ENCODE measurements at places on chromosomes 7 and 10.

DNA sequence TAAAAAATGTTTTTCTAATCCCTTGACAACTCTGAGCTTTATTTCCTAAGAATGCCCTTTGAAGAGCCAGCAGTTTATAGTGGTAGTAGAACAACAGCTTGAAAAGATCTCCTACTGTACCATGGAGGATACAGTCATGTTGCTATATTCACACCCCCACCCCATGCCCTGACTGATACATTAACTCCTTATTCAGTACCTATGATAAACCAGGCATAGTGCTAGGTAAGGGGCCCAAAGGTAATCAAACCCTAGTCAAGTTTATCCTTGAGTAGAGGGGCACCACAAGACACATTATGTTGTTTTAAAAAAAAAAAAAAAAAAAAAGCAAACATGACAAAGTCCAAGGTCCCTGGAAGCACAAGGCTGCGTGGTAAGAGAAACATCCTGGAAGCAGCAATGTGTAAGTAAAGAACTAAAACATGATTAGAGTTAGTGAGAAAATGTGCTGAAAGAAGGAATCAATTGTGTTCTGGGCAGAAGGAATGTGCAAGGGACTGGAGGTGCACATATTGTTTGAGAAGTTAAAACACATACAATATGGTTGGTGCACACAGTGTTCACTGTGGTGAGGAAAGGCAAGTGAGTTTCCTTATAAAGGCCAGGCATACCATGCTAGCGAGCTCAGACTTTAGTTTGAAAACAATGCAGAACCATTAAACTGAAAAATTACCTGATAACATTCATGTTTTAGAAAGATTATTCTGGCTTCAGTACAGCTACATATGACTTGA lies 51.2 kb downstream of the PDE1C start:
- DNase-seq, result no peak

DNA sequence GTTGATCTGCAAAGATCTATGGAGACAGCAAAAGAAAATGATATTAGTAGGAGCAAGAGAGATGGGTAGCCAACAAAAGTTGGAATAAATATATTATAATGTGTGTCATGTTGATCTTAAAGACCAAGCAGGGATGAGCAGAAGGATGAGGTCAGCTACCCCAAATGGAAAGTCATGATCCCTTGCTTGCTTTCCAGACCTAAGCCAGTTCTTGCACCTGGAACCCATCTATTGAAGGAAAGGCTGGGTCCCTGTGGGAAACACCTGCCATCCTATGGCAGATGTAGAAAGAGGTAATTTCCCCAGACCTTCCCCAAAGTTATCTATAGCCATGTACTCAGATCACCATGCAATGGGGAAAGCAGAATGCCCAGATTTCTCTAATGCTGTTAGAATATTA lies 52.5 kb downstream of the LYZL2 start:
- DNase-seq, result no peak

- no peak for DNase-seq
These were observed 56.5 kb upstream of the EFCAB10 start for GRCh38 chr7:105637755-105638154.

- no peak for DNase-seq
These were observed 16.9 kb downstream of the ZNF92 start for GRCh38 chr7:65390588-65390987.

DNA sequence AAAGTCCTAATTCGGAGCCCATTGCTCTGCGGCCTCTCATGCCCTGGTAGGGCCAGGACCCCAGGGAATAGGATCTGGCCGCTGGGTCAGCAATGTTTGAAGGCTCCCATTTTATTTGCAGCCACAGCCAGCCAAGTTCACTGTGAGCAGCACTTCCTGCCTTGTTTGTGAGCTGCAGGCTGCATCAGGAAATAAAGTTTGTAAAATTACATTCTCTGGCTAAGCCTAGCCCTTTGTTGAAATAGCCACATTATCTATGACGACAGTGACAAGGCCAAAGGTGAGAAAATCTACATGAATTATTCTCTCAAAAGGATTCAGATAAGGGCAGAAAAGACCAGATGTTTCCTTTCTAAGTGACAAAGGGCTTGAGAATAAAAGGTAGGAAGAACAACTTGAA lies 23.7 kb upstream of the ITGB1 start:
- no peak for DNase-seq

DNA sequence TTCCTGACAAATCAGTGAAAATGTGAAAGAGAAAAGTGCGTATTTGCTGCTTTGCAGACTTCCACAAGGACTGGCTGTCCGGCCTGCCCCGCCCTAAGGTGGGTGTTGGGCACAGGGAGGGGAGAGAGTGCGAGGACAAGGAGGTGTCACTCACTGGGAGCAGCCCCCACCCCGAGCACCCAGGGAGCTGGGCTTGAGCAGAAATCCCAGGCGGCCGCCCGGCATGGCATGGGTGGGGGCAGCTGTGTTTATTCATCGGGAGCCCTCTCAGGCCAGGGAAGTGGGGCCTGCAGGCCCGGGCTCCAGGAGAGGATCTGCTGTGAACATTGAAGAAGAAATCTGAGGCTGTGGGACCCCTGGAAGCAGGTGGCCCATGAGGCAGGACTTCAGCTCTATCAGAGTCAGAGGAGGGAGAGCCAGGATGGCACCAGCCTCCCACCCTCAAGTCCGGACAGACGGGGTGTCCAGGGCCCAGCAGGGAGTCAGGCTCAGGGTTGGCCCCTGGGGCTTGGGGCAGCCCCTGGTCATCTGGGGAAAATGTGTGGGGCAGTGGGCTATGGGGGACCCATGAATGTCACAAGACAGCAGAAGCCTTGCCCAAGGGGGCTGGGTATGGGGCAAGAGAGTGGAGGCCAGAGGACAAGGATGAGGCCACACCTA lies 164.4 kb upstream of the PPP2R2D start:
- no peak for DNase-seq

DNA sequence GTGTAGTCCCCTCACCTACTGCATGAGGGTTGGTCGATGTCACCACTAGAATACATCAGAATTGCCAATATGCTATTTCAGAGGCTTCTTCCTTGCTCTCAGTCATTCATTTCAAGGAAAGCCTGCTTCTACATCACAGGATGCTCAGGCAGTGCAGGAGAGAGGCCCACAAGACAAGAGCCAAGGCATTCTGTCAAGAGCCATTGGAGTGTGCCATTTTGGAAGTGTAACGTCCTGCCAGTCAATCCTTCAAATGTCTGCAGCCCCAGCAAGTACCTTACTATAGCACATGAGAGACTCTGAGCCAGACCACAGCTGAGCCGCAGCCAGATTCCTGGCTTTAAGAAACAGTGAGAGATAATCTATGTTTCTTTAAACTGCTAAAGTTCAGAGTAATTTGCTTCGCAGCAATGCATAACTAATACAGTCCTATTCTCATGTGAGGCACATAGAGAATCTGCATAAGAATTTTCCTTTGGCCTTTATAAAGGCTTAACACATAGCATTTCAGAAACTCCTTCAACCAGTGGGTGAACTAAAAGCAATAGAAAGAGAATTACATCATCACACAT lies 166.5 kb upstream of the GNAI1 start:
- DNase-seq, result no peak

- DNase-seq, result no peak
These were observed 35.9 kb upstream of the DMTF1 start for GRCh38 chr7:87116315-87116714.

DNA sequence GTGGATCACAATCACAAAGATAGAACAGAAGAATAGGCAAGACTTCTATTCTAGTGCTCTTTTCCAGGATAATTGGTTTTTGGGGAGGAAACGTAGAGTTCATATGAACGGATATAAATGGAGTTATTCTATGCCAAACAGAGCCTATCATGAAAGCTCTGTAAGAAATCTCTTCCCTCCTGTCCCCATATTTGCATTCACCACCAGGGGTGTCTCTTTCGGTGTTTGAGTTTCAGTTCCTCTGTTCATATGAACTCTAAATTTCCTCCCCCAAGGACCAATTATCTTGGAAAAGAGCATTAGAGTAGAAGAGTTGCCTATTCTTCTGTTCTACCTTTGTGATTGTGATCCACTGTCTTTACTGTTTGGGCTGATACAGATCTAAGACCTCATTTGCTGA lies 48.3 kb upstream of the CDC14C start:
- DNase-seq, result no peak

- DNase-seq, result no peak
These were observed 2.2 kb downstream of the GLUD1 start for GRCh38 chr10:87092376-87092860.

GRCh38 chr10:67849331-67850011 lies 11.5 kb upstream of the DNAJC12 start:
- DNase-seq, result peak; percentile 86

DNA sequence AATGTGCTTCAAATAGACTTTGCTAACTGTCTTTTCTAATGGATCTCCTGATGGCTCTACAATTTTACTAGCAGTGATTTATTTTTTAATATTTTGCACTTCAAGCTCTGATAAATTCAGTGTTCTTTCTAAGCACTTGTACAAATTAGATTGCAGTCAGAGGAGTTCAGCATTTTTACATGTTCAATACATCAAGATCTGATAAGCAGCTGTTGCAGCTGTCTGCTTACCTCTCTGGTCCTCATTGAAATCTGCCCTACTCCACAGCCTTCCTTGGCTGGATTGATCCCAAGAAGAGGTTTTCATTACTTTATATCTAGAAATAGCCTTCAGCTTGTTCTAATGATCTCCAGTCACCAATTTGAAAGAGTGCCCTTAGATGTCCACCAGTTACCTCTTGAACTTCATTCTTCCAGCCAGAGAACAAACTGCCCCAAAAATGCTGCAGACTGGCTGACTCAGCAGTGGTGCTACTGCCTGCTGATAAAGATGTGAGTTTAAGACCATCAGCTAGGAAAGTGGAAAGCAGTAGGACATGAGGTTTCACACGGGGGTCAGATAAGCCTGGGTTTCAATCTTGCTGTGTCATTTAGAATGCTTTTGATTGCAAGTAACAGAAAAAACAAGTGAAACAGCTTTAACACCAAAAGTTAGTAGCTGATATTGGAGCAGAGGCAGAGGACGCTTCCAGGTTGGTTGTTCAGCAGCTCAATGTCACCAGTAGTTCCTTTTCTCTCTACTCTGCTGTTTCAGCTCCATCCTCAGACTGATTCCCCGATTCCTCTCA lies 350.9 kb upstream of the NPVF start:
- no peak for DNase-seq

DNA sequence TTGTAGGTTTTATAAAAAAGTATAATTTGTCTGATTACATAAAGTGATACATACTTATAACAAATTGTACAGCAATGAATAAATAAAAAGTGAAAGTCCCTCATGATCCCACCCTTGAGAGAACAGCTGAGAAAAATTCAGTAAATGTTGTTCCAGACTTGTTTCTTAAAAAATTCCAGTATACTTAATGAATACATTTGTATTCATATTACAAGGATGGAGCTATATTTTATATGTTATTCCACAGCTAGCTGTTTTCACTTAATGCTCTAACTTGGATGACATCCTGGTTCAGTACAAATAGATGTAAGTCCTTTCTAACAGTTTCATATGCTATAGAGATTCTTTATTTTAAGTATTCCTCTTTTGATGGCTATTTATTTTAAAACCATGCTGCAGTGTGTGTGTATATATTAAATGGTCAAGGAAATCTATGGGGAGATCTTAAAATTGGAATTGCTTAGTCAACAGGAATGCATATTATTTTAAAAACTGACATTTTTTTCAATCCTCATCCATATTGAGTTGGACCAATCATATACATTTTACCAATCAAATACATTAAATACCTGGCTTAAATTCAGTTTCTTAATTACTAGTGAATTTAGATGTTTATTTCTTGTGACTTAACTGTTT lies 8.9 kb downstream of the STAMBPL1 start:
- no peak for DNase-seq

- DNase-seq, result no peak
These were observed 523.9 kb downstream of the SUGCT start for GRCh38 chr7:40658729-40659128.

Measured in activated T-helper 1 cell treated with Interleukin-2 at 50 U/mL for 16 hours (primary cell).